Right cardiac atrium (tissue), 5 donors: ENCODE measurements at places on chromosomes 3 and 15.

DNA sequence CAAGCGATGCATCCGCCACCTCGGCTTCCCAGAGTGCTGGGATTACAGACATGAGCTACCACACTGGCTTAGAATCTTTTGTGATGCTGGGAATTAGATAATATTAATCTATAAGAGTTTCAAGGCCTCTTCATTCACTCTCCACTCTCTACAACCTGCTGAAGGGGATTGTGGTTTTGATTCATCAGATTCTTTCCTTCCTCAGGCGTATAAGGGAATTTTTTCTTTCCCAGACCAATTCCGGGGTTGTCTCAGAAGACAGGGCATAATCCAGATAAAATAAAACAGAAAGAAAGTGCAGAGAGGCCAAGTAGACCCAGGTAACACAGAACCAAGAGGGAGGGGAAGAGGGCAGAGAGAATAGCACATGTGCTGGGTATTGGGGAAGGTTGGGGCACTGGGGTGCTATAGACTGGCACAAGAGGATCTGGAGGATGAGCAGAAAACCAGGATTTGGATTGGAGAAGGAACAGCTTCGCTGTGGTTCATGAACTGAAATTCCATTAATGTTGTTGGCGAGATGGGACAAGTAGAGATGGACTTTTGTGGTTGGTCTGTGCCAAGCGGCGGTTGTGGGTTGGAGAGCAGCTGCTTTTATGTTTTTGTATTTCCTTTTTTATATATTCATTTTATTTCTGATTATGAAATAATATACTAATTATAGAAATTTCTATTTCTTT is 12.8 kb downstream of the ARL6IP5 start:
- no peak for DNase-seq

DNA sequence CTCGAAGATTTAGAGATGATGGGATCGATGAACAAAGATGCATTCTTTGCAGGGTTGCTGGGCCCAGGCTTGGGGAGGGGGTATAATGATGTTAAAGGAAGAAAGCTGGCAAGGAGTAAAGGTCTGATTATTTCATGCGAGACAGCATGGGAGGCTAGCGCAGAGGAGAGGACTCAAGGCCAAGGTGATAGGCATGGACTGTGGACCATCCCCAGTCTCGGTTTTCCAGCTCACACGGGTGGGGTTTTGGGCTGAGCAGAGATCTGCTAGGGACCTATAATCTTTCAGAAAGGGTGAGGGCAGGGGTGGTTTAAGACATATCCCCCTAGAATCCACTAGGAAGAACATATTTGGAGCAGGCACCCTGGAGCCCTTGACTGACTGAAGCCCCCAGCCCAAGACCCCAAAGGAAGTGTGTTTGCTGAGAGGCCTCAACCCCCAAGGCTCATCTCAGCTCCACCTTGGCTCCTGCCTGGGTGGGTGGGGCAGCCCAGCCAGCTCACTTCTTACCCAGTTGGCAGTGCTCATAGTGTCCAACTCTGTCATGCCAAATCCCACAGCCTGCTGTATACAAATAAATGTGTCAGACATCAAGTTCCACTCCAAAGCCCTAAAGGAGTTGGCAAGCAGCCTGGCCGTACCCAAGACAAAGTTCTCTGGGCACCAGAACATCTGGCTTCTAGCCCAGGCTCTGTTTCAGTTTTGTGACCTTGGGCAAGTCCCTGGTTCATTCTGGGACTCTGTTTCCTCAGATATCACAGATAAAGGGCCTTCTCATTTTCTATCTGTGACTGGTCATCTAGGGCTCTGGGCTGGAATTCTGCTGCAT is 17.9 kb downstream of the ACSBG1 start:
- DNase-seq = peak; percentile 77

DNA sequence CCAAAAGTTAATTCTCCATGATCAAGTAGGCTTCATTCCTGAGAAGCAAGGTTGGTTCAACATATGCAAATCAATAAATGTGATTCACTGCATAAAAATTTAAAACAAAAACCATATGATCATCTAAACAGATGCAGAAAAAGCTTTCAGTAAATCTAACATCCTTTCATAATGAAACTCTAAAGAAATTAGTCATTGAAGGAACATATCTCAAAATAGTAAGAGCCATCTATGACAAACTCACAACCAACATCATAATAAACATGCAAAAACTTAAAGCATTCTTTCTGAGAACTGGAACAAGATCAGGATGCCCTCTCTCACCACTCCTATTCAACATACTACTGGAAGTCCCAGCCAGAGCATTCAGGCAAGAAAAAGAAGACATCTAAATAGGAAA is 254.1 kb downstream of the AGBL1 start:
- DNase-seq = no peak

DNA sequence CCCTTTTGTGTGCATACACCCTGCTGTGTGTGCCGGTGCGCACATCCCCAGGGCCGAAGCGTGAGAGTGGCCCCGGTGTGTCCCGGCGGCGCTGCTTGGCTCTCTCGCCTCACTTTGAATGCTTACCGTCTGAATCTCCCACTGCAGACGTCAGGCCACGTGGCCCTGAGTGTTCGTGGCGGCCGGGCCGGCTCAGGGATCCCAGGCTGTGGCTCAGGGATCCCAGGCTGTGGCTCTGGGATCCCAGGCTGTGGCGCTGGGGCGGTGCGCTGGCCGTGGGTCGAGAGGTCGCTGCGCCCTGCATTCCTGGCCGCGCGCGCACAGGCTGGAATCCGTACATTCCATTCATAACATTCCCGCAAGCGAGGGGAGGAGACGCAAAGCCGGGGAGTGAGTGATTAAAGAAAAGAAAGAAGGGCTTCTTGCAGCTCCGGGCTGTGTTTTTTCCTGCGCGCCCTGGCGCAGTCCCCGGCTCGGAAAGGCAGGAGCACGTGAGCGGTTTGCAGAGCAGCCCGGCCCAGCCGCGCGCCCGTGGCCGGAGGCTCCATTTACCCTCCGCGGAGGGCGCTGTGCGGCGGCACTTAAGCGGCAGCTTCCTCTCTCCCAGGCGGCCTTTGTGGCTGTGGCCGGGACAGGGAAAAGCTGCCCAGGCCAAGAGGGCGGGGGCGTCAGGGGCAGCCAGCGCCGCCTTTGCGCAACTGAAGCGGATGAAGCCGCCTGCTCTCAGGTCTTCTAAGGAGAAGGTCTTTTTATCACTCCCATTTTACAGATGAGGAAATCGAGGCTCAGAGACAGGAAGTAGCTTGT is 87.0 kb upstream of the ALDH1L1 start:
- peak; percentile 86 for DNase-seq

DNA sequence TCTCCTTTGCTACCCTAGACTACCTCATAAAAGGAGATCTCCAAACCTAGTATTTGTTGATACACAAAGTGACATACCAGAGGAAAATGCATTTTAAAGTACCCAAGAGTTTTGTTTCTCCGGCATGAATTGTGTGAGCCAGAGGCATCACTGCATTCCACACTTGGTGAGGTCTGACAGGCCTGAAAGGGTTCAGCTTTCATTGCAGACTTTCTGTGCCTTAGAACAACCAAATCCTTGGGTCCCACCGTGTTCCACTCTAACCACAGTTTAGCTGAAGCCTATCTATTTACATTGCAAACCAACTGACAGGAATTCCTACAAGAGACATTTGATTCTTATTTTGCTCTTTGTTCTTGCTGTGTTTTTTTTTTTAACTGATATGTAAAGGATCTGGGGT is 21.0 kb upstream of the EID1 start:
- no peak for DNase-seq

DNA sequence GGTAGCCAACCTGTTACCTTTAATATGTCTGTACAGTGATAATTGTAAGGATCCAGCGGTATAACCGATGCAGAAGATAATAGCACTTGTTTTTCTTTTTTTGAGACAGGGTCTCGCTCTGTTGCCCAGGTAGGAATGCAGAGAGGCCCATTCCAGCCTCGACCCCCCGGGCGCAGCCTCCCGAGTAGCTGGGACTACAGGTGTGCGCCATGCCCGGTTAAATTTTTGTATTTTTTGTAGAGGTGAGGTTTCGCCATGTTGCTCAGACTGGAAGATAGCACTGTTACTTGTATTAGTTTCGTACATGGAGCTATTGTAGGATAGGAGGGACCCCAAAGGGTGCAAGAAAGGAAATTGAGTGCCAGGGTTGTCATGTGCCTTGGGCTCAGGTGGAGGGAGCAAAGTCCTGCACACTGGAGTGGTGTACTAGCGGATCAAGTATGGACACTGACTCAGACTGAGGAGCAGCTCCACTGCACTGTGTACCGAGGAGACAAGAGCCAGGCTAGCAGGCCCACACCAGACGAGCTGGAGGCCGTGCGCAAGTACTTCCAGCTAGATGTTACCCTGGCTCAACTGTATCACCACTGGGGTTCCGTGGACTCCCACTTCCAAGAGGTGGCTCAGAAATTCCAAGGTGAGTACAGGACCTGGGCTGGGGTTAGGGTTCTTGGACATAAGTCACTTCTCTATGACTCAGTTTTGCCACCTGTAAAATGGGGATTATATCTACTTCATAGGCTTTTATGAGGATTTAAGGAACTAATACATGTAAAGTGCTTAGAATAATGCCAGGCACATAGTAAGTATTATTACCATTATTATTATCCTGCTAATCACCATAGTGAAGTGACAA is 1.0 kb downstream of the OGG1 start:
- DNase-seq = peak; percentile 49

GRCh38 chr15:81015621-81016488 is 15.1 kb downstream of the TLNRD1 start:
- peak; percentile 59 for DNase-seq

DNA sequence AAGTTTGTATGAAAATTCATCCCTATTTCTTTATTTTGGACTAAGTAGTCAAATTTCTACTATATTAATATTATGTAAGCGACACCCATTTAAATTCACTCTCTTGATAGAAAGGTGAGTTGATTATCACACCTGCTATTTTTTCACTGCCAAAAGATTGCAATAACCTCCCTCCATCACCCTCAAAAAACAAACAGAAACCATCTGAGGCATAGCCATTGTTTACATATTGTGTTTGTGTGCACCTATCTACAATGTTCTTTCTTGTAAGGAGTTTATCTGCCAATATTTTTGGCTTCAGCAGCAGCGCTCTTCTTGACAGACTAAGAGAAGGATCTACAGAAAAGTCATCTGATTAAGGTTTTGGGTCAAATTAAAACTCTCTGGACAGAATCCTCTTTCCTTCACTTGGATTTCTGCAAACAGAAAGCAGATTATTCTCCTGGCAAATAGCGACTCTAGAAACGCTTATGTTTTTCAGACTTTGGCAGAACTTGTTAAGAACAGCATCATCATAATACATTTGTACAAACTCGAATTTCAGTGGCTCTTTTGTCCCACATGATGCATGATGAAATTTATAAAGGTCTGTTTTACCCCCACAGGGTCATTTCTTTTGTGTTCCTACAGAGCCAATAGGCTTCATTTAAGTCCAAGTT is 48.6 kb downstream of the KCNMB2 start:
- DNase-seq = no peak

GRCh38 chr3:111648991-111649579 is 53.9 kb upstream of the ZBED2 start:
- no peak for DNase-seq

DNA sequence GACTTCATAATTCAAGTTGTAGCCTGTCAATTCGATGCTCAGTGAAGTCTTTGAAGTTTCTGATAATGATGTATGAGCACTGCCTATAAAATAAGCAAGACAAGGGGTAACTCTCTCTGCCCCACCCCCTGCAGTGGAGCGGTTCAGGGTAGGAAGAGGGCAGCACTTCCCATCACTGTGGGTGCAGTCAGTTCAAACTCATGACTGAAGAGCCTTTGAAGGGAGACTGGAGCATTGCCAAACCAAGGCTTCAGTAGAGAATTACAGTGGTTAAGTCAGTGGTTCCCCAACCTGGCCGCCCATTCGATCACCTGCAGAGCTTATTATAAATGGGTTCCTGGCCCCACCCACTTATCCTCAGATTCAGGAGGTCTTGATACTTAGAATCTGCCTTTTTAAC is 190.6 kb downstream of the SHQ1 start:
- no peak for DNase-seq

DNA sequence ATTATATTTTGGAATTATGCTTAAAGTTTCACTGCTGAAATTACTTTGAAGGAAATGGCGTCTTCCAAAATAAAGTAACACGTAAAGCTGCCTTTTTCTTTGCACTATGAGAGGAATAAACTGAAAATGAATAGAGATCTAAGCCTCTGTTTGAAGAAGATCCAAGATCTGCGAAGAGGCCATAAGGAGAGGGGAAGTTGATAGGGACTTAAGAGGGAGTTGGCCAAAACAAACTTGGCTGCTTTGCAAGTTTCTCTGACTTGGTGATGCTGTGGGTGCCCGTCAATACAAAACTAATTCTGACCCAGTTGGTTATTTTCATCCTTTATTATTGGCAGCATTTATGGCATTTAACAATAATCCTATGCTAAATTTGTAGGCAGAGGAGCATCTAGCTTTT is 190.2 kb upstream of the GBE1 start:
- DNase-seq = no peak

- peak; percentile 82 for DNase-seq
Observed at GRCh38 chr3:195760345-195761122, 39.8 kb downstream of the MUC20 start.

- no peak for DNase-seq
Observed at GRCh38 chr15:52653431-52653964, 25.7 kb downstream of the ATOSA start.

DNA sequence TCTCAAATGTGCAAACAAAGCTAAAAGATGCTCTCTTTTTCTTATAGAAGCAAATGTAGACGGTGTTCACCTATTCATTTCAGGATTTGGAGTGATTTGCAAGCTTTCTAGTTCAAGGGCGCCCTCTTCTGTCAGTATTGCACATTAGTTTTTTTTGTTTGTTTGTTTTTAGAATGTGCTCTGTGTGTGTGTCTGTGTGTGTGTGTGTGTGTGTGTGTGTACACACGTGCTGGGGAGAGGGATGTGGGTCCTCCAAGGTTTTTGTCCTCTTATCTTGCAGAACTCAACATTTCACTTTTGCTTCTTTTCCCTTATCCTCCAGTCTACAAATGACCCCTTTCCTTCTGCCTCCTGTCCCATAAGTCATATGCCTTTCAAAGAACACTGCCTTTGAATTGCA is 23.5 kb downstream of the DNAH1 start:
- DNase-seq = peak; percentile 1

- DNase-seq = peak; percentile 45
Observed at GRCh38 chr3:169148448-169149348, 514.8 kb downstream of the MECOM start.

DNA sequence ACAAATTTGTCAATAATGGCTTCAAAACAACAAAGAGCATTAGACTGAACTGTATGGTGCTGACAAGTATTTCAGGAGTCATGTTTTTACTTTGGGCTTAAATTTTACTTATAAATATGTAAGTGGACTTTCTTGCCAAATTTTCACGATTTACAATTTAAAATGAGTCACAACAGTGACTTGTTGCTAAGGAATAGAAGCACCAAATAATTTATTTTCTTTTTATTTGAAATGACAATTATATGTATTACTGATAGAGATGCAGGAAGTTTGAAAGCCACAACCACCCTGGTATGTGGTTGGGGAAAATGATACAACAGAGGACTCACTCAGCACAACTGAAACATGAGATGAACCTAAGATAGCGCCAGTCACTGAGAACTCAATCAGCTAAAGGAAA is 90.3 kb downstream of the FMN1 start:
- DNase-seq = no peak

GRCh38 chr3:155411500-155412223 is 118.2 kb upstream of the STRIT1 start:
- DNase-seq = no peak
